ENCODE measurements at places on chromosomes 11 and 22. TPM values are rescaled to one million over a fixed set of nuclear protein-coding genes. Genes with fewer than 3 reads are reported as not detected.

DNA sequence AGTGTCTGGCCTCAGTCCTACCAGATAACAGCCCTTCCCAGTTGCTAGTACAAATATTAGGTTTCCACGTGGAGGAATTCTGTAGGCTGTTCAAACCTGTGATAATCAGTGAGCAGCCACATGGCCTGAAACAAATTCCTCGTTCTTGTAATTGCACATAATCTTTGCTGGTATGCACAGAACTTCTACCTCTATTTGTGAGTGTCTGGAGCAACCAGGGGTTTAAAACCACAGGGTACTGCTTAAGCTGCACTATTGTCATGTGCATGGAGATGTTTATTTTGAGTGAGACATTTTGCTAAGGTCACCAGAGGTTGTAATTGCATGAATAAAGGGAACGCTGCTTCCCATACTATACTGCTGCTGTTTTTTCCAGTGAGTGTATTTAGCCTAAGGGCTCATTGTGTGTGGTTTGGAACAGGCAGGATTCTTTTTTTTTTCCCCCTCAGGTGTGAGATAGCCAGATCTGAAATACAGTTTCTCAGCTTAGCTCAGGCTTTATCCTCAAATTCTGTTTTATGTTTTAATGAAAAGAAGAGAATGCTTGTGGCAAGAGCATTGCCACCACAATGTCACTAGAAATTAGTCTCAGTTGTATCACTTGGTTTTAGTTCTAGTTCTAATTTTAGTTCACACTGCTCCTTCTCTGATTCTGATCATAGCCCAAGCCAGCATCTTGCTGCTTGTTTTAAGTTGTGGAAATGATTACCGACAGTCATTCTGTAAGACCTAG lies 60.5 kb downstream of the CYB5R2 start:
- no peak for DNase-seq

Gene ELFN2
- 0.29 TPM for total RNA-seq

- DNase-seq = no peak
Observed at GRCh38 chr11:6440906-6441358, at the start of gene HPX. TSS of gene HPX (minus strand) at chr11:6440987. CDS start at chr11:6440963, 24 bp downstream.

DNA sequence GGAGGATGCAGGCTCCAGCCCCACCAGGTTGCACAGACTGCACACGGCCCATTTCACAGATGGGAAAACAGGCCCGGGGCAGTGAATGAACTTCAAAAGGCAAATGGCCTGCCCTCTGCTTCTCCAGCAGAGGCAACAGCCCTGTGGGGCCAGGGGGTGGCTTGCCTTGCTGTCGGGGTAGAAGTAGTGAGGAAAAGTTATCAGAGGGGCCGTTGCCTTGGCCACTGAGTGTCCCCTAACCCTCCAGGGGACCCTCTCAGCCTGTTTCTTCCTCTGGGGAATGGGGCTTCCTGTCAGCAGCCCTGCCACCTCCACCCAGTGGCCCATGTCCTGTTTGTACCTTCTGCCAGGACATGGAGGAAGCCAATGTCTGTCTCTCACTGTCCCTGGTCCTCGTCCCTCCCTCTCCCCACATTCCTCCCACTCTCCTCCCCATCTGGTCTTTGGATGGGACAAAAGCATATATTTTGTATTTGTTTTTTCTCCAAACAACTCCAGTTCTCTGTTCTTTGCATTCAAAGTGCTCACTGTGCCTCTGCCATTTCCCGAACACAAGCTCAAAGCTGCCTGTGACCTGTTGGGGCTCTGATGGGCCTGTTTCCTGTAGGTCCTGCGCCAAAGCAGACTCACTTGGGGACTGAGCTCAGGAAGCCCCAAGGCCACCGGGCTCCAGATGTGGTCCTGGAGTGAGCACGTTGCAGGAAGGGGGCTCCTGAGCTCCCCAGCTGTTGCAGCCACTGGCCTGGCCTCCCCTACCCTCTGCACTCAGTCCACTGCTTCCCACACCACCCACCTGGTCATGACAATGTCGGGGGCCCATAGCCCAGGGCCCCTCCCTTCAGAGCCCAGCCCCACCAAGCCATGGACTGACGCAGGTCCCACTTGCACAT lies 9.5 kb downstream of the MAP4K2 start:
- peak; percentile 71 for DNase-seq

GRCh38 chr11:76495019-76495418 lies 50.2 kb downstream of the EMSY start:
- DNase-seq = no peak

GRCh38 chr11:119688356-119688755 lies 40.6 kb downstream of the NECTIN1 start:
- DNase-seq = no peak

DNA sequence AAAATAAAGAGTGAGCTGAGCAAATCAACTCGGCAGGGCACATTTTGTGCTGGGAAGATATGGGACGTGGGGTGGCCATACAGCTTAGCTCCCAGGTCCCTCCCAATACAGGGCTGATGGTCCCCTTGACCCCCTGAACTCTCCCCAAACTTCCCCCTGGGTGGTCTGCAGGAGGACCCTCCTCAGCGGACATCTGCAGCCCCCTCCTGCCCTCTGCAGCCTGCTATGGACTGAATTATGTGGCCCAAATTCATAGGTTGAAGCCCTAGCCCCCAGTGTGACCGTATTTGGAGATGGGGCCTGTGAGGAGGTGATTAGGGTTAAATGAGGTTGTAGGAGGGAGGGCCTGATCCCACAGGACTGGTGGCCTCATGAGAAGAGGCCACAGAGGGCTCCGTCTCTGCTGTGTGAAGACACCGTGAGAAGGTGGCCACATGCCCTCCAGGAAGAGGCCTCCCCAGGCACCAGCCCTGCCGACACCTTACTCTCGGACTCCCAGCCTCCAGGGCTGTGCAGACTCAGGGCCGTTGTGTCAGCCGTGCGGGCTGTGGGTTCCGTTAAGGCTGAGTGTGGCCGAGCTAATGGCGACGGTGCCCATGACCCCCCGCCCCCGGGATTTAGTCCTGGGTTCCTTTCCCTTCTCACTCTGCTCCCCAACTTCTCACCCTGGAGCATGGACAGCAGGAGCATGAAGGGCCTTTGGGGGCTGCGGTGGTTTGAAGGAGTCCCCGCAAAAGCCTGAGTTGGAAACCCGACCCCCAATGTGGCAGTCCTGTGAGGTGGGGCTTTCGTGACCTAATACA lies 1042.8 kb downstream of the BRD1 start:
- DNase-seq = no peak

DNA sequence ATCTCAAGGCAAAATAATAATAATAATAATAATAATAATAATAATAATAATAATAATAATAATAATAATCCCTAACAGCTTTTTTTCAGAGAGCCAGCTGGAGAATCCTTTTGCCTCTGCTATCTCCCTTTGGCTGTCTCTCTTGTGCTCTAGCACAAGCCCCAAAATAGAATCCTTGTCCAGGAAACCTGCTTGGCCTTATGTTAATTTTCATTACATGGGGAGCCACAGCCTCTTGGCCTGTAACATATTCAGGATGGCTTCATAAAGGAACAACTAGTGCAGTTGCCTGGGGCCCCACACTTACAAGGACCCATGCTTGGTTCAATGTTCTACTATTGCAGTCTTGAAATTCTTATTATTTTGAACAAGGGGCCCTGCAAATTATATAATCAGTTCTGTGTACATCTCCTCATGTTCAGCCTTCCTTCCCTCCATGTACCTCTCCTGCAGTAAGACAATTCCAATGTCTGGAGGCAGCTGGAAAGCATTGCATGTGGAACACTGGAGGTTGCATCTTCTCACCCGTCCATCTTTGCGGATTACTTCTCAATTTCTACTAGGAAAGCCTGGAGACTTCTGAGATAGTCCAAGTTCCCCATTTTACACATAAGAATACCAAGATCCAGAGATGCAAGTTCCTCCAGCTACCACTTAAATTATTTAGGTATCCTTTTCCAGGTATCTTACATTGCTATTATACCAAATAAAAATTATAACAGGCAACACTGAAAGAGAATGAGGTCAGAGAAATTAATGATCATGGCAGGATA lies 37.8 kb upstream of the SORL1 start:
- DNase-seq = no peak

DNA sequence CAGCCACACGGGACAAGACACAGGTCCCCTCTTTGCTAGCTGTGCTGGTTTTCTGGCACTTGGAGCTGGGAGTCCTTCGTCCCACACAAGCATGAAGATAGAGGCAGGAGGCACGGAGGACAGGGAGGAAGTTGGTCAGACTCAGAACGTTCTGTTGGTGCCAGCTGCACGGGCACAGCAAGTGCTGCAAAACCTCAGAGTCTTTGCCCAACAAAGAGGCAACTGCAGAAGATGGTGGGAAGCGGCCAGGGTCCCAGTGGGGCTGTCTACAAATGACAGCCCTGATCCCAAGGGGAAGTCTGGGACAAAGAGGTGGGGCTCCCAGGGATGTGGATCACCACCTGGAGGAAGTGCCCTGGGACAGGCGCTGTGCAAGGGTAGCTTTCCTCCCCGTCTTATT lies 9.4 kb upstream of the OSM start:
- peak; percentile 3 for DNase-seq

DNA sequence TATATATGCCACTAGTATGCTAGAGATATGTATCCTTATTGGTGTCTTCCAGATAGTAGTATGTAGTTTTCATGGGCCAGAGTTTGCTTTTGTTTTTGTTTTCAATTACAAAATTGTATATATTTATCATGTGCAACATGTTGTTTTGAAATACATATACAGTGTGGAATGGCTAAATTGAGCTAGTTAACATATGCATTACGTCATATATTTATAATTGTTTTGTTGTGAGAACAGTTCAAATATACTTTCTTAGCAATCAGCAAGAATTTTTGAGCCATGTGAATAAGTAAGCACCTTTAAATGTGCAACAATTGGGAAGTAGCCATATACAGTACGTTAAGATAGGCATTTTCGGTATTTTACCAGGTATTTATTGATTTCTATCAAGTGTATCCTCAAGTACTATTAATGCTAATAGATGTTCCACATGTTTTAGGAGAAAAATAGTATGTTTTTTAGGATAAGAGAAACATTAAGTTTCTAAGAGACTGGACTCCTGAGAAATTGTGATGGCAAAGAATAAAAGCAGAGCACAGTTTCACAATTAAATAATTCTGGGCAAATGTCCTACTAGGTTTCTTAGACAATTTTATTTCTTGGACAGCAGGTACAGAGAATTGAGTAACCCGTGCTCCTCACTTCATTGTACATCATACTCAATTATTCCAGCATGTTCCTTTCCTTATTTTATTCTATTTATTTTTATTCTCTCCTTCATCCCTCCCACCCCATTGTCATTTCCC lies 60.5 kb upstream of the SLC5A12 start:
- no peak for DNase-seq

Gene PLA2G3
- total RNA-seq = 0.29 TPM

Gene HBE1
- total RNA-seq = not detected

- DNase-seq = peak; percentile 38
Observed at GRCh38 chr22:19887256-19887985, 32.7 kb upstream of the GNB1L start.

- DNase-seq = no peak
Observed at GRCh38 chr11:82903843-82904586, 2.5 kb downstream of the DDIAS start.
